NCI-H2029 treated with DMSO at 0.1 percent for 48 hours (cell line): ENCODE measurements at places on chromosomes 1 and 21.

- peak; percentile 22 for DNase-seq
These were observed 30.2 kb downstream of the ABCA4 start for GRCh38 chr1:94090761-94091160.

DNA sequence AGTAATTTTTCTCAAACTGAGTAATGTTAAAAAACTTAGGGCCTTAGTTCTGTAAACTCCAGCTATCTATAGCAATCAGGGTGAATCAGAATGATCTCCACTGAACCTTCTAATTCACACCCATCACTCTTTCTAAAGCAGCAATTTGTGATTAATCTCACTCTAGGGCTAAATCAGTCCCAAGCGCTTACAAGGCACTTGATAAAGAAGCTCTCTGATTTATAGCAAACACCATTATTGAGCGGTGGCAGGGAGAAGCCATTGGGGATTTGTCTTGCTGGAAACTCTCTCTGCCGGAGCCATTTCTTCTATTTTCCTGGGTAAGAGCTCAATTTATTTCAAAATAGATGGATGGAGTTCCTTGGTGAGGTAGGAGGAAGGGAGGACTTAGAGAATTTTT, 77.0 kb downstream of the OMA1 start:
- DNase-seq = no peak

GRCh38 chr1:16298653-16299052, 53.6 kb downstream of the FBXO42 start:
- no peak for DNase-seq

- DNase-seq = peak; percentile 35
These were observed 53.6 kb downstream of the GLUL start for GRCh38 chr1:182337736-182338571.

GRCh38 chr21:45004059-45004422, 64.2 kb downstream of the SLX9 start:
- DNase-seq = no peak

- DNase-seq = no peak
These were observed 48.3 kb downstream of the SLC66A1 start for GRCh38 chr1:19360432-19360831.

GRCh38 chr21:36320421-36321324, 676 bp downstream of the MORC3 start:
- DNase-seq = no peak

- no peak for DNase-seq
These were observed at the start of gene TRABD2B for GRCh38 chr1:47997289-47998200. Gene TRABD2B, minus strand, starts transcription at chr1:47997385.

GRCh38 chr1:244163861-244164510, 112.9 kb downstream of the ZBTB18 start:
- no peak for DNase-seq

- no peak for DNase-seq
These were observed 61.1 kb downstream of the GFI1 start for GRCh38 chr1:92425617-92426016.

DNA sequence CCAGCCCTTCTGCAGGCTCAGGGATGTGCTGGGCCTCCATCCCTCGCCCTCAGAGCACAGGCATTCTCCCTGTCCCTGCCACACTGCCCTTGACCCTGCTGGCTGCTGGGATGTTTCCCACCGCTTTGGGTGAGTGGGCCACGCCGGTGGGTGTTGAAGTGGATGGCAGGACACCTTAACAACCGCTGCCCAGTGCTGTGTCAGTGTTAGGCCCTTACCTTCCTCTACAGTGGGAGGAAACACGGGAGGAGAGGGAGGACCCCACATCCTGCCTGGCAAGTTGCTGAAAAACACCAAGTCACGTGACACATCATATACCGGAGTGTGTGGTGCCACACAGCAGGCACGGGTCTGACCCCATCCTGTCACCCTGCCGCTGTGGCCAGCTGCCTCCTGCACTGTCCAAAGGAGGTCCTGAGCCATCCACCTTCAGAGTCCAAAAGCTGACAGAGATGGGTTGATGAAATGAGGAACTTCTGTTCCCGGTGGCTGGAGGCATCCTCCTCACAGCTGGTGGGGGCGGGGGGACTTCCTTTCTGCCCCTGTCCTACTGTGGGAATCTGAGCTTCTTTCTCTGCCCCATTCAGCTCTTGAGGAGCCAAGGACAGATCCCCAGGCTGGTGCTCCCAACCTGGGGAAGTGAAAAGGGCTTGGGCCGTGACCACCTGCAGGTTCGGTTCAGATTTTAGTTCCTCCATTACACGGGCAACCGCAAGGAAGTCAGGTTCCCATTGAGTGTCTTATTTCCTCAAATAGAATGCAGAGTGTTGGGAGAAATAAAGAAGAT, 3.2 kb upstream of the THEMIS2 start:
- DNase-seq = no peak

- DNase-seq = no peak
These were observed 512.7 kb upstream of the ADGRL4 start for GRCh38 chr1:79519084-79519760.
